ENCODE measurements at places on chromosomes 6 and 20.

DNA sequence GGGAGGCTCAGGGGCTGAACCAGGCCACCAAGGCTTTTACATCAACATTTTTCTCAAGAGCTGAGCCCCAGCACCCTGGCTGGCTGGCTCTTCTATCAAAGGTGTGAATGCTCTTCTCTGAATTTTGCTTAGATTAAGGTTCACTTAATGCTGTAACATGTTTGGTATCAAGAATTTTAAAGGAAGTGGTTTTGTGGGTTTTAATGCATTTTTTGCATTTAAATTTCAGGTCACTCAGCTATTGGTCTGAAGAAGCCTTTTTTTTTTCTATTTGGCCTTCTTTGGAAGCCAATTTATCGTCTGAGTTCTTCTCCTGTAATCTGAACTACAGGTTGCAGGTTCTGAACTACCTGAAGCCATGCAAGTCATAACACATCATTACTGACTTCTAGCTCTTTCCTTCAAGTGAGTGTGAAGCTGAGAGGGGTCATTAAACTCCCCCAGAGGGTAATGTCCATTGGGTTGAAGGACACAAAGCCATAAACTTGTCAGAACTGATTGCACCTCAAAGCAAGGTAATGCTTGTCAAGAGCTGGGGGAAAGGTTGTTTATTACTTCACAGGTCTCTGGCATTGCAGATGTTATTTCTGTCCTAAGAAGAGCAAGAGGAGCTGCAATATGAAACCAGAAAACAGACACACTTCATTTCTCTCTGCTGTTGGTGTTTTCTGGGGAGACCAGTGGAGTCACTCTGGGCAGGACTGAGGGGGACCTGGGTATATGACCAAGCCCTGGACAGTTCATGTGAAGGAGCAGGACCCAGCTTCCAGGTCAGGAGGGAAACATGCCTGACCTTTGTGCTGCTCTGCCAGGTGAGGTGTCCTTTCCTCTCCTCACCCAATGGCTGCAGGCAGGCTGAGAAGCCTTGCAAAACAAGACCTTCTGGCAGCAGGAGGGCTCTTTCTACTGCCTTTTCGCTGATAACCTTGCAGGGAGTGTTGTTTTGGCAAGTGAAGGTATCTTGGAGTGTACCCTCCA is 26.1 kb upstream of the NEDD9 start:
- DNase-seq, result peak; percentile 71

DNA sequence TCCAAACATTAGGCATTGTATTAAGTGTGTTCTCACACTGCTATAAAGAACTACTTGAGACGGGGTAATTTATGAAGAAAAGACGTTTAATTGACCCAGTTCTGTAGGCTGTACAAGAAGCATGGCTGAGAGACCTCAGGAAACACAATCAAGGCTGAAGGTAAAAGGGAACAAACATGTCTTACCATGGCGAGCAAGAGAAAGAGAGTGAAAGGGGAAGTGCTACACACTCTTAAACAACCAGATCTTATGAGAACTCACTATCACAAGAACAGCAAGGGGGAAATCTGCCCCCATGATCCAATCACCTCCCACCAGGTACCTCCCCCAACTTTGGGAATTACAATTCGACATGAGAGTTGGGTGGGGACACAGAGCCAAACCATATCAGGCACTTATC is 86.6 kb upstream of the TOP1 start:
- DNase-seq, result no peak

- peak; percentile 21 for DNase-seq
Observed at GRCh38 chr6:139903411-139904157, 529.1 kb upstream of the CITED2 start.

DNA sequence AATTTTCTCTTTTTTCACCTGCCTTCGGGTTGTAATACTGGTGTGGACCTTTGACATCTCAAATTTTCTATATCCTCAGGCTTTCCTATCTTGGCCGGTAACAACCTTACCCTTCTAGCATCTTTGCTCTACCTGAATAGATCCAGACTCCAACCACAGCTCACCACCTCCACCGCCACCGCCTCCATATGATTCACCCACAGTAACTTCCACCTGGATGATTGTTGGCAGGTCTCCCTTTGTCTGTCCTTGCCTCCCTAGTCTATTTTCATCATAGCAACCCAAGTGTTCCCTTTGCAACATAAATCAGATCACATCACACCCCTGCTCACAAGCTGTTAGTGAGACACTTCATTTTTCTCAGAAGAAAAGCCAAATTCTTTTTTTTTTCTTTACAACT is 525.8 kb upstream of the POU3F2 start:
- no peak for DNase-seq

DNA sequence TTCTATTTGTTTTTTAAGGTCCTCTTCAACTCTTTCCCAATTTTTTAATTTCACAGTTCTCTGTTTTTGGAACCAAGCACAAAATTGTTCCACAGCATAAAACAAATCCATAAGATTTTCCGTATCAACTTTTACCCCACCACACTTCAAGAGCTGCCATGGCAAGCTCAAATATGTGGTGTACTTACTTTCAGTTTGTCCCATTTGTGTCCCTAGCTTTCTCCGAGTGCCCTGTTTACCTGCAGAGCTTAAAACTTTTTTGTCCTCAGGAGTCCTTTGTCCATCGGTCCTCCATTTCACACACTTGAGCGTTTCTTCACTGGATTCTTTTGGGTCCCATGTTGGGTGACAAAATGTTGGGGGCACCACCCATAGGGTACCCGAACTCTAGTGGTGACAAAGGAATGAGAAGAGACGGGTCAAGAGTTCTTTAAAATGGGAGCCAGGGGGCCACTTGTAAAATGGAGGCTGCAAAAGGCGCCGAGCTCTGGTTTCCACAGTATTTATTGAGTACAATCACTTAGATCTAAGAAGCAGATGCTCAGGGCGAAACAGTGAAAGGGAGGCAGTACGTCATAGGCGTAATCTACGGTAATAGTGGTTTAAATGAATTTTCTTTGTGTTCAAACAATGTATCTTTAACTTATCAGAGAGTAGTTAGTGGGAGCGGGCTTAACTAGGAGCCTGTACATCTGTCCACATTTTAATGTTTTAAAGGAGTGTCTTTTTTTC is 39.8 kb upstream of the SERINC1 start:
- no peak for DNase-seq

- no peak for DNase-seq
Observed at GRCh38 chr6:90146921-90147649, 149.6 kb downstream of the BACH2 start.

DNA sequence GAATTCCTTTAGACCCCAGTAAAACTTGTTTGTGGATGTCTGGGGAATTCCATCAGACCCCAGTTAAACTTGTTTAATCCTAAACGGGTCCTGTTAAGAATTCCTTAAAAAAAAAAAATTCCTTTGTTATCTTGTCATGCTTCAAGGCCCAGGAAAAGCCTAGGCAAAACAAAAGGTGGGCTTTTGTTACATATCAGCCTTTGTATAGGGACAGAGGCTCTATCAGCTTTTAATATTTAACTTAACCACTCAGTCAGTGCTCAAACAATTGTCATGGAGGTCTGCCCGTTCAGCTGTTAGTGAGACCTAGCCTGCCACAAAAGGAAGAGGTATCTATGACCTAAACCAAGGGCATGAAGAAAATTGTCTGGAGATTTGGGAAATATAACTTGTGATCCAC is 53.1 kb downstream of the SLC22A1 start:
- no peak for DNase-seq

Measured in CD4-positive, alpha-beta T cell treated with Interleukin-21 for 1 hour (primary cell).